Gastrocnemius medialis (tissue), 4 donors: ENCODE measurements at places on chromosomes 11 and 22.
A peak's percentile ranks its signal among the peaks of the same experiment; 100 is the strongest.

DNA sequence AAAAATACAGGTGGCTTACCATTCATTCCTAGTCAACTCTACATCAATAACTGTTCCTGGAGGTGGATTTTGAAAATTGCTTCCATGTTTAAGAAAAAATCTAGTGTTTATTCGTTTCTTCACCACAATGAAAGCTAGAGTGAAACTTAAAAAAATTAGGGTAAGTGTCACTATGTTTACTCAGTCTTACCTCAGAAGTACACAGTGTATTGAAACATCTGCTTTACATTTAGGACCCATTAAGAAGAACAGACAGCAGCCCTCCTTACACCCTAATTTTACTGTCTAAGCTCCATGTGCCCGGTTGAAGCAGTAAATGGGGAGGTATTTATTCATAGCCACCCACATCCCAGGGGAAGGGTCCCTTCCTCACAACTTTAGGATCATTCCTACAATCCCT lies 51.4 kb downstream of the PIWIL3 start:
- H3K27me3 ChIP-seq, result no peaks in the 10 kb centered on the region
- H3K27ac ChIP-seq, result no peak overlapping the region

GRCh38 chr11:87300640-87301380 lies 263.1 kb downstream of the TMEM135 start:
- no peak overlapping the region for H3K4me3 ChIP-seq
- H3K36me3 ChIP-seq, result no peaks in the 10 kb centered on the region
- DNase-seq, result no peak
- H3K27me3 ChIP-seq, result no peaks in the 10 kb centered on the region
- peaks cover 20% of the 10 kb centered on the region for H3K4me1 ChIP-seq
- peak overlapping the region; percentile 9 for H3K27ac ChIP-seq

DNA sequence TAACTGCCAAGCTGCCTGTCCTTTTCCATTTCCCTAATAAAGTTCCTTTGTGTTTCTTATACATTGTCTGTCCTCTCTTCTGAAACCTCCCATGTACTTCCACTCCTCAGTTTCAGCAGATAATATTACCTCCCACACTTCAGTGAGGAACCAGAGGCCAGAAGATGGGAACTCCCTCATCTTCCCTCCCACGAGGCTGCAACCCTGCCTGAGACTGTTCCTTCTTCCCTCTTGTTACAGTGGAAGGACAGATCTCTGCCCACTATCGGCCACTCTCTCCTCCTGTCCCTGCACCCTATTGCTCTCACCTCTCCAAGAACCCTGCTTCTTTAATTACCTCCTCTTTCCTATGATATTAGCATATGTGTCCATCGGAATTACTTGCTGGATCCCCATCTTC lies 38.1 kb upstream of the SWAP70 start:
- no peaks in the 10 kb centered on the region for H3K27me3 ChIP-seq
- no peaks in the 10 kb centered on the region for H3K36me3 ChIP-seq
- no peak overlapping the region for H3K27ac ChIP-seq
- H3K4me1 ChIP-seq, result no peaks in the 10 kb centered on the region
- no peak for DNase-seq

DNA sequence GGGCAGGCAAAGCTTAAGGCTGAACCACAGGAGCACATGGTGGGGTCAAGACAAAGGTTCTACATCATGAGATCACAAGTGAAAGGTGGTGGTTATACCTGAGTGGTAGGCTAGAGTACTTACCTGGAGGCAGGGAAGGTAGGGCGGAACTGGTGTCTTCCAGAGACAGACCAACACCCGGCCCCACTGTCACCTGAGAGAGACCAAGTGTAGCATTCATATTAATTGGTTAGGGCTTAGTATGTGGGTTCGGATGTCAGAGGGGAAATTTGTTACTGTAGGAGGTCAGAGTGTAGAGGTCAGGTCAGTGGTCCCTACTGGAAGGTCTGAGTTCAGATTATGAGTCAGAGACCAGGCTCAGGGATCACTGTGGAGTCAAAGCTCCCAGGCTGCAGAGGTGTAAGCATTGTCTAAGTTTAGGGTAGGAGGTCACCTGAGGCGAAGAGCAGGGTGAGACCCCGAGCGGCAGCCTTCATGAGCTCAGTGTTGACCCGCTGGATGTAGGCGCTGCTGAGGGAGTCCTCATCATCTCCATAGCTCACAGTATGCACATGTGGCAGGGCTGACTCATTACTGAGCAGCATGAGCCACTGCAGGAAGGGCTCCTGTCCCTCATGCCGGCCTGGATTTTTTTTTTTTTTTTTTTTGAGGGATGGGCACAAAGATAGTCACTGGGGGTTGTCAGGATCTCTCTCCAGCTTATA lies 3.2 kb downstream of the TPP1 start:
- H3K4me3 ChIP-seq, result no peak overlapping the region
- peaks cover 29% of the 10 kb centered on the region for H3K4me1 ChIP-seq
- H3K36me3 ChIP-seq, result peaks cover 22% of the 10 kb centered on the region
- no peak for DNase-seq
- H3K27me3 ChIP-seq, result no peaks in the 10 kb centered on the region
- no peak overlapping the region for H3K27ac ChIP-seq

DNA sequence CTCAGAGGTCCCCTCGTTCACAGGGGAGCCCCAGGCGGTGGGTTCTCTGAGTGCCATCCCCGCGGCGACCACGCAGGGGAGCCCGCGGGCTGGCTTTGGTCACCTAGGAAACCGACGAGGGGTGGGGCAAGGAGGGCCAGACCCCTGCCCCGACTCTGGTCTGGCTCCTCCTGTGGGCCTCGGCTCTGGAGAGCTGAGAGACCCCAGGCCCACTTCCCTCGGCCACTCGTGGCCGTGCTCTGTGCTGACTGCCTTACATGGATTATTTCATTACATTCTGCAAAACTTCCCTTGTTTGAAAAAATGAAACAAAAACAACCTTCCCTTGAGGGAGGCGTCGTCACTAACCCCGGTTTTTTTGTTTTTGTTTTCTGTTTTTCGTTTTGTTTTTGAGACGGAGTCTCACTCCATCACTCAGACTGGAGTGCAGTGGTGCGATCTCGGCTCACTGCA lies 15.1 kb upstream of the CYTH4 start:
- H3K4me3 ChIP-seq, result peak overlapping the region; percentile 41
- H3K36me3 ChIP-seq, result no peaks in the 10 kb centered on the region
- no peaks in the 10 kb centered on the region for H3K4me1 ChIP-seq
- peaks cover 22% of the 10 kb centered on the region for H3K27me3 ChIP-seq

- no peak for DNase-seq
- H3K4me1 ChIP-seq, result no peaks in the 10 kb centered on the region
- H3K4me3 ChIP-seq, result no peak overlapping the region
- H3K27me3 ChIP-seq, result no peaks in the 10 kb centered on the region
- no peaks in the 10 kb centered on the region for H3K36me3 ChIP-seq
Measured at GRCh38 chr11:131744847-131745246, 374.4 kb downstream of the NTM start.

DNA sequence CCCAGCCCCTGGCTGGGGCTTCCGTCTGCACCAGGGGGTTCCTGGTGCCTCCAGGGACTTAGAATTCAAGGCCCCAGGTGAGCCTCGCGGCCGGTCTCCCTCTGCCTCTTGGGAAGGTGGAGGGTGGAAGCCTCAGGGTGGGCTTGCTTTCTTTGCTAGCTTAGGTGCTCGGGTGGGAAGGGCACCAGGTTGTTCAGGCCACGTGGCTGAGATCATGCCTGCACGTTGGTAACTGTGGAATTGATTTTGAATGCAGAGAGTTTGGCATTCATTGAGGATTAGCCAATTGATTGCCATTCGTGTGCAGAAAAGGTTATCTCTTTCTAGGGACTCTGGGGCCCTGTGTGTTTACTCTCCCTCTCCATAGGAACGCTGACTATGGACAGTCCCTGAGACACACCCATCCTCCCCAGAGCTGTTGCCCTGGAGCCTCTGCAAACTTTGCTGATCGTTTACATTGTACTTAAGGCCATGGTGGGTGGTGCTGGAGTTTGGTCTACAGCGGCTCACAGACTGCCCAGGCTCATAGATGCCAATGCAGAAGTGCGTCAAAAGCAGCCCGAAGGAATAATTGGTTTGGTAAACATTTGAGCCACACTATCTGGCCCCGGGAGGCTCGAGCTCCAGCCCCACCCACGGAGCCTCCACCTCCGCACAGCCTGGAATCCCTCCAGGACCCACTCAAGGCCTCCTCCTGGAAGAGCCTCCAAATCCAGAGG lies 1457.7 kb downstream of the BRD1 start:
- H3K4me1 ChIP-seq, result no peaks in the 10 kb centered on the region
- no peak for DNase-seq
- no peaks in the 10 kb centered on the region for H3K27me3 ChIP-seq
- H3K27ac ChIP-seq, result no peak overlapping the region
- no peaks in the 10 kb centered on the region for H3K36me3 ChIP-seq

- H3K4me3 ChIP-seq, result no peak overlapping the region
- peak overlapping the region; percentile 19 for H3K27ac ChIP-seq
- DNase-seq, result no peak
- H3K27me3 ChIP-seq, result no peaks in the 10 kb centered on the region
Measured at GRCh38 chr22:42863349-42863961, 6.4 kb upstream of the ARFGAP3 start.

DNA sequence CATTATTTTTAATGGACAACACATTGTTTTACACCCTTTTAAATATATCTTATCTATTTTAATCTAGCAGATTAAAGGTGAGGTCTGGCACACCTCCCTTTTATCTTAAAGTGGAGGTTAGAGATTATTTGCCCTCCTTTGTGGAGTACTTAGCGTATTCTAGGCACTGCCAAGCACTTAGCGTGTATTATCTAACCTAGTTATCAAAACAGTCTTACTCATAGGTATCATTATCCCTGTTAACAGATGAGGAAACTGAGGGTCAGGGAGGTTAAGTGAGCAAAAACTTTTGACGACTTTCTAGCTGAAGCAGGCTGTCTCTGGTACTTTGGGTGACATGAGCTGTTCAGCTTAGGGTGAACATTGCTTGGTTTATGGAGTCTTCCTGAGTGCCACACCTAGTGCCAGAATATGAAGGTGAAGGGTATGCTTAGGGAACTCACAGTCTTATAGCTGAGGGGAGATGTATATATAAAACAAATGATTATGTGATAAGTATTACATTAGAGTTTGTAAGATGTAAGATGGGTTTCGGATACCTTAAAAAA lies 55.0 kb downstream of the ZNRF3 start:
- no peak overlapping the region for H3K27ac ChIP-seq
- no peaks in the 10 kb centered on the region for H3K27me3 ChIP-seq
- H3K4me1 ChIP-seq, result peaks cover 17% of the 10 kb centered on the region

DNA sequence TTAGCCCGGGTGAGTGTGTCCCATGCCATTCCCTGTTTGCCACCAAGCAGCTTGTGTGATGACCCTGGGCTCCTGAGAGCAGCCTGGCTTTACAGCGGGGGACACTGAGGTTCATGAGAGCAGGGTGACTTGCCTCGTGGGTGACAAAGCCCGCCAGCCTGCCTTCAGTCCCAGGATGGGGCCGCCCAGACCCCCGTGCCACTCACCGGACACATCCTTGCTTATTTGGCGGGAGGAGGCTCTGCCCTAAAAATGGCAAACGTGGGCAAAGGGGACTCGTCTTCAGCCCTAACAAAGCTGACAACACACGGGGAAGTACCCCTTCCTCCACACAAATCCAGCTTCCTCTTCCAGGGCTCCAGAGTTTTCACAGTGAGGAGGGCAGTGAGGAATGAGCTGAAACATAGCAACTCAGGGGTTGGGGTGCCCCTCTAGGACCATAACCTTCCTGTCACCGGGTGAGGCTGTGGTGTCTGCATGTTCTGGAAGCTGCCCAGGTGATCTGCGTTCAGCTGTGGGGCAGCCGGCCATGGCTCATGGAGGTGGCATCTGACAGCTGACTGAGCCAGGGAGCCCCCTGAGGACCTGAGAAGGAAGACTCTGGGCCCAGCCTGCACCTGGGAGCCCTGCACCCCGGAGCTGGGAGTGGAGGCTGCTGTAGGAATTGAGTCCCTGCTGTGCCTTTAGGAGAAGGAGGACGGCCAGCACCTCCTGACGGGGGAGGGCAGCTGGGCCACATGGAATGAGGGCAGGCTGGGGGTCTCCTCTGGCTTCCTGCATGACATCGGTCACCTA lies 16.7 kb downstream of the RIBC2 start:
- no peak overlapping the region for H3K27ac ChIP-seq
- DNase-seq, result no peak
- H3K4me3 ChIP-seq, result no peak overlapping the region
- no peaks in the 10 kb centered on the region for H3K27me3 ChIP-seq
- no peaks in the 10 kb centered on the region for H3K36me3 ChIP-seq

- H3K27ac ChIP-seq, result peak overlapping the region; percentile 100
- no peak for DNase-seq
- H3K4me1 ChIP-seq, result peaks cover 83% of the 10 kb centered on the region
- no peaks in the 10 kb centered on the region for H3K36me3 ChIP-seq
- no peak overlapping the region for H3K4me3 ChIP-seq
- no peaks in the 10 kb centered on the region for H3K27me3 ChIP-seq
Measured at GRCh38 chr11:3865388-3866193, 10.1 kb downstream of the STIM1 start.

DNA sequence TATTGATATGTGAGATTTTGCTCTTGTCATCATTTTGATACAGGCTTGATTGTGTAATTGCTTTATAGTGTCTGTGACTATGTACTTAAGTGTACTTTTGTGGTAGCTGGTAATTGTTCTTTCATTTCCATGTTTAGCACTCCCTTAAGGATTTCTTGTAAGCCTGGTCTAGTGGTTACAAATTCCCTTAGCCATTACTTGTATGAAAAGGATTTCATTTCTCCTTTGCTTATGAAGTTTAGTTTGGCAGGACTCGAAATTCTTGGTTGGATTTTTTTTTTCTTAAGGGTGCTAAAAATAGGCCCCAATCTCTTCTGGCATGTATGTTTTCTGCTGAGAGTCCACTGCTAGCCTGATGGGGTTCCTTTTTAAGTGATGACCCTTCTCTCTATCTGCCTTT lies 346.8 kb downstream of the JRKL start:
- H3K4me3 ChIP-seq, result no peak overlapping the region
- no peaks in the 10 kb centered on the region for H3K4me1 ChIP-seq
- H3K27me3 ChIP-seq, result no peaks in the 10 kb centered on the region
- no peaks in the 10 kb centered on the region for H3K36me3 ChIP-seq
- no peak overlapping the region for H3K27ac ChIP-seq

DNA sequence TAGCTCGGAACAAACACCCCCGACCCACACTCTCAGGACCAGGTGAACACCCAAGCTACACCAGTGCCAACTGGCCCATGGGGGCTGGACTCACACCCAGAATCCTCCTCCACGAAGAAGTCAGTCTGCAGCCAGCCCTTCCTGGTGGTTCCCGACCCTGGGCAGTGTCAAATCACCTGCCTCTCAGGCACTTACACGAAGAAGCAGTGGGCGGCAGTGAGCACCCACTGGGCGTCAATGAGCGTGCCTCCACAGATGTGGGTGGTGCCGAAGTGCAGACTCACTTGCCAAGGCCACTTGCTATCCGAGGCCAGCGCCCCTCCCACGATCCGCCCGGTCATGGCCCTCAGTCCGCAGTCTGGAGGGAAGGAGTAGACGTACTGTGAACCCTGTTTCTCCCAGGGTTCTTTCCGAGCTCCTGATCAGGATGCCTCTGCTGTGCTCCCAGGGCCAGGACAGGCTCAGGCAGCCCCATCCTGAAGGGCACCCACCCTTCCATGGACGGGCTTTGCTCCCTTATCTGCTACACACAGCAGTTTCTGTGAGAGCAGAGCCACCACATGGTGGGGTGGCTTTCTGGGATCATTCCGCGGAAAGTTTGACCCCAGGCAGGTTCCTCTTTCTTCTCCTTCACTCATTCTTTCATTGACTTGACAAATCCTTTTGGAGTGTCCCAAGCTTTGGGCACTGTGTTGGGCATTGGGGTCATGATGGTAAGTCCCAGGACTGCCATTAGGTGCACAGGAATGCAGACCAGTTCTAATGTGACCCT lies 19.4 kb downstream of the TMPRSS13 start:
- H3K27ac ChIP-seq, result no peak overlapping the region
- no peaks in the 10 kb centered on the region for H3K36me3 ChIP-seq
- H3K4me3 ChIP-seq, result no peak overlapping the region
- no peaks in the 10 kb centered on the region for H3K27me3 ChIP-seq
- no peaks in the 10 kb centered on the region for H3K4me1 ChIP-seq
